ENCODE measurements at places on chromosomes 1 and 21.

DNA sequence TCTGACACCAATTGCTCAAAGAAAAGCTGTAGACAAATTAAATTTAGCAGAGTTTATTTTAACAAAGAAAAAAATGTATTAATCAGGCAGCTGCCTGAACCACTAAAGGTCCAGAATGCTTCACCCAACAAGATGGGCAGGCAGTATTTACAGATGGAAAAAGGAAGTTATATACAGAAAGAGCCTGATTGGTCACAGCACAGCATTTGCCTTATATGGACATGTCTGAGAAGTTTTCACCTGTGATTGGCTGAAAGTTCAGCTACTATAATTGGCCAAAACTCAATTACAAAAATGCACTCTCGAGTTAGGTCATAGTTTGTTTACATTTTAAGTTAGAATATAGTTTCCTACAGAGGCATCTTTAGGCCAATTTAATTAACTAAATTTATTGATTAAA is 15.1 kb upstream of the FMO1 start:
- DNase-seq: no peak

DNA sequence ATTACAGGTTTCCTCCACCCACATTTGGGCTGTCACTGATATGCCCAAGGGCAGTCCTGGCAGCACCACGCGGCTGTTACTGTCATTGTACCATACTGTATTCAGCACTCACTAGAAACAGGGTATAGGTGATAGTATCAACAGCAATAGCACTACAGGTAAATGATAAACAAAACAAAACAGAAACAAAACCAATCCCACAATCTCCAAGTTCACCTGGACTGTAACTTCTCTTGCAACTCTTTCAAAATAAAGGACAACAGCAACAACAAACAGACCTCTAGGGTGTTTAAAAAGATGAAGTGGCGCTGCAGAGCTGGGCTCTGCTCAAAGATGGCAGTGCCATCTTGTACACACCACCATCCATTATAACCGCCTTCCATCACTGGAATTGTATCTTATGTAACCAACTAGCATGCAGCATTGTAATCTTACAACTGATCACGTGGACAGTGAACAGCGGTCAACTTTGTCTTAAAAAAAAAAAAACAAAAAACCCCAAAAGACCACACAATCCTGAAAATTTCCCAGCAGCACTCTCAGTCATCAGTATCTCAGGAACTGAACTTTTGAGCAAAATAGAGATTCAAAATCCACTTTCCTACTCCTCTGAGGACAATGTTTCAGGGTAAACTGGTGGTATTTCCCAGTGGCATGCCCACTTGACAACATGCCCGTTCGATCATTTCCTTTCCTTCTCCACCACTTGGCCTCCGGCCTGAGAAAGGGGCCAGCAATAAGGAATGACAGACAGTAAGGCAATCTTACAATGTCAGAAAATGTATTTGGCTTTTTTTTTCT is 3.8 kb downstream of the IRF2BP2 start:
- no peak for DNase-seq

- no peak for DNase-seq
Measured at GRCh38 chr1:34362949-34363348, 186.2 kb downstream of the C1orf94 start.

- no peak for DNase-seq
Measured at GRCh38 chr1:232725305-232726047, 79.7 kb upstream of the MAP10 start.

GRCh38 chr1:81712425-81712824 is 88.3 kb upstream of the ADGRL2 start:
- DNase-seq: no peak

GRCh38 chr1:16607433-16607851 is 5.9 kb downstream of the NBPF1 start:
- DNase-seq: no peak

GRCh38 chr1:21904704-21905520 is 32.2 kb downstream of the HSPG2 start:
- DNase-seq: peak; percentile 35

GRCh38 chr1:169615803-169616202 is 14.1 kb downstream of the SELP start:
- DNase-seq: no peak

- no peak for DNase-seq
Measured at GRCh38 chr1:12756273-12756672, 10.3 kb downstream of the CFAP107 start.

GRCh38 chr1:182725259-182726255 is 41.2 kb upstream of the RGS8 start:
- DNase-seq: no peak

DNA sequence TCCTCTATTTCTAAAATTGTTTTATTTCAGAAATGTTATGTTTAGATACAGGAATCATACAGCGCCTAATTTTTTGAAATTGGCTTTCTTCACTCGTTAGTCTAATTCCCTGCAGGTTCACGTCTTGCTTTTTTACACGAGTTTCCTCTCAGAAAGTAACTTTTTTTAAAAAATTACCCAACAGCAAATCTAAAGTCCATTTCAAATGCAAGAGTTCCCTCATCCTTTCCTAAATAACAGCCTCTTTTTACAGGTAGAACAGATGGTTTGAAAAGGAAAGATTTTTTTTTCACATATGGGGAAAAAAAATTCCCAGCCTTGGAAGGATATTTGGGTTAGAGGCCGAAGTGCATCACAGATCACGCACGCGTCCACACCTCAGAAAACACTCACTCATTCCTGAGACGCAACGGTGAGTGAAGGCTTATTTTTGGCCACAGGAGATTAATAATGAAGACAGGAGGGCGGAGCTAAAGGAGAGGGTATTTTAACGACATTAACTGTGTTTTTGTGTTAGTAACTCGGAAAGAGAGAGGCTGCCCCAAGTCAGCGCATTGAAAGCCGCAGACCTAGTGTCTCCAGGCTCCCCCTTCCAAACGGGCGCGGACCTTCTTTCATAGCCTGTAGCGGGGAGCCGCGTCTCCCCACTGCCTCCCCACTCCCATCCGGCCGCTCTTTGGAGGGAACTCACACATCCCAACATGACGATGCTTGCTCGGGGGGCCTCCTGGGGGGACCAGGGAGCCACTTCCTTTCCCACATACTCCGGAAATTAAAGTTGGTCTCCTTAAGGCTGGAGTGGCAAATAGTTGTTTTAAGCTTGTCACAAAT is 969 bp upstream of the RIPK4 start:
- no peak for DNase-seq

DNA sequence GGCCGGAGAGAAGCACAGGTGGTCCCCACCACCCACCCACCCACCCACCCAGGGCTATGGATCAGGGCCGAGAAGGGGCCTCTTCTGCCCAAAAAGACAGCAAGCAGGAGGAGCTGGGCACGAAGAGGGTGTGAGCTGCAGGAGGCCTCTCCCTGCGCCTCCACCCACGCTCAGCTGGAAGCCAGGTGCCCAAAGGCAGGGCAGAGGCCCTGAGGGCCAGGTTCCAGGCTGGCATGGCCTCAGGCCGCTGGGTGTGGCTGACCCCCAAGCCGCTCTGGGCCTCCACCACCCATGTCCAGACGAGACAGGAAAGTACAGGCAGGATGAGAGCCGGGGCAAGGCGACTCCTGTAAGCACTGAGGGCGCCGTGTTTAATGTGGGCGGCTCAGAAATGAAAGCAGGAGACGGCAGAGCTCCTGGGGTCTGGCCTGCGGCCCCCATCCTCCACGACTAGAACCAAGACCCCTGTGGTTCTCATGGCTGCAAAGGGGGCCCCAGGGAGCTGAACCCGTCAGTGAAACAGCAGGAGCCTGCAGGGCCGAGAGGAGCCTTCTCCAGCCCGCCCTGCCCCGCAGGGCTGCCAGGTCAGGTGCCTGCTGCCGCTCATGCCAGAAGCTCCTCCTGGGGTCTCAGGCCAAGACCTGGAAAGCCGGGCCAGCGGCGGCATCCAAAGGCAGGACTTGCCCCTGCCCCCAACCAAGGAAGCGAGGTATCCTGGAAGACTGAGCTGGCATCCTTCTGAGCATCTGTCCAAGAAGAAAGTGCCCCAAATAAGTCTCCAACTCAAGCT is 56.0 kb downstream of the MEGF6 start:
- no peak for DNase-seq

DNA sequence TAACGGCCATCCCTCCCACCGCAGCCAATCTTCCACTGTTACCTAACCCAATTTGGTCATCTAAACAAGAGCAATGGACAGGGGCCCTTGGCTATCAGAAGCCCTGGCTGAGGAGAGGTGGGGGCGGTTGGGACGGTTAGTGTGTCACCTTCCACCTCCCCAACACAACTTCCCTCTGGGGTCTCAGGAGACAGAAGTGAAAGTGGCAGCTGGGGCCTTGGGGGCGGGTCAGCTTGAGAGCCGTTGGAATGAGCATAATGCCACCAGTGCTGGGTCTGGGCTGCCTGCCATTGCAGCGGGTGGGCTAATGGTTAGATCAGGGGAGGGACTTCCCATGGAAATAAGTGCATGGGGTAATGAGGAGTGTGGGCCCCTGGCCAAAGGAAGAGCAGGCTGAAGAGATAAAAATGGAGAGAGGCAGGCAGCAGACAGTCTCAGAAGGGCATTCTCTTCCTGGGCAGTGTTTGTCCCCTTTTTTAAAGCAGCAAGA is 7.9 kb downstream of the MEF2D start:
- DNase-seq: no peak

DNA sequence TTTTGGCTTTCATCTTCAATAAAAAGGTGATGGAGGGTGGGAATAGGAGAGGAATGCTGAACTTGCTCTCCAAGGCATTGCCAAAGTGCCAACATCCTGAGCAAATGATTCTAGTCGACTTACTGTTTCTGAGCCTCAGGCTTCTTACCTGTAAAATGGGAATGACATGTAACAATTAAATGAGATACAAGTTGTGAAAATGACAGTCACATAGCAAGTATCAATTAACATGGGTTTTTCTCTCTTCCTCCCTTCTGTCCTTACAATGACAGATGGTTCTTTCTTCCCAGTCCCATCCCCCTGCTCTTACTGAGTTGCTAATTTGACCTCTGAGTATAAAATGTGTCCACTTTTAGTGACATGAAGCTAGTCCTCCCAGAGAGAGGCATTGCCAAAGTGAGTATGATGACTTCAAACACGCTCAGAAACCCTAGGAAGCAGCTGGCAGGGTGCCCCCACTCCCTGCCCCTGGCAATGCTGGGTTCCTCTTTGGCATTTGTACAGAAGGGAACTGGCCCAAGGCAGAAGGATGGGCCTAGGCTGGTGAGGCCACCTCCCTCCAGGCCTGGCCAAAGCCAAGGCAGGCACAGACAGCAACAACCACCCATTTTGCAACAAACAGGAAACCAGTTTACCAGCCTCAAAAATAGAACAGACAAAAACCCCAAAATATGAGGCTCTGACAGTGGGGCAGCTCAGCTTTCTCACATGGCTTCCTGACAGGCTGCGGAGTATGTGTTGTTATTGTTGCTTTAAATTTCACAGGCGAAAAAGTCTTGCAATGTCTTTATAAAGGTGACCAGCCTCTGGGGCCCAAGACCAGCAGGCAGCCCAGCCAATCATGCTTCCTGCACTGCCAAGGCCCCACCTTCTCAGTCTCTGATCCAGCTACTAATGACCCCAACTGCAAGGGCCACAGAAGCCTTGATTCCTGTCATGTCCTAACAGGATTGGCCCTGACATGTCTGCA is 115.9 kb downstream of the HIVEP3 start:
- no peak for DNase-seq

- DNase-seq: no peak
Measured at GRCh38 chr1:226128487-226129075, 58.0 kb downstream of the ACBD3 start.
